ENCODE measurements at places on chromosomes 3 and 15.

DNA sequence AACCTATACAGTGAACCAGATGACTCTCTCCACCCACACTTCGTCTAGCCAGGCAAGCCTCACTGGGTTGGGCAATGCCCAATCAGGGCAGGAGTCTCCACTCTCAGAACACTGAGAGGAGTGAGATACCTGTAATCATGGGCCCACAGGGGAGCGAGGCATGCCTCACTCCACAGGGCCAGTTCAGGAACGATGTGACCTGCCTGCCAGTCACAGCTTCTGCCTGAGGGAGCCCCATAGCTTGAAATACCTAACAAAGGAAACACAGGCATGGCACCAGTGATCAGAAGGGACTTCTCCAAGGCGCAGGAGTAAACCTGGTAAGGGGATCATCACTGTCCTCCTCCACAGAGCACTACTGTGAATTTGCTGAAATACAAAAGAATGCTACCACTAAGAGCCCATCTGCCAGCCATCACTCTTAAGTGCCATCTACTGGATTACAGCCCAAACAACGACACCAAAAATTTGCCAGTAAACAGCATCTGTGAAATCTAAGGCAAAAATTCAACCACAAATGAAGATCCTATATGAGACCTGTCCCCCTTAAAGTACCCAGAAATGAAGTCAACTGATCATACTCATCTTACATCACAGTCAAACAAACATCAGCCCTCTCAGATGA, 689.9 kb upstream of the SEMA6D start:
- no peak for DNase-seq

GRCh38 chr3:108835101-108835500, 12.5 kb downstream of the TRAT1 start:
- DNase-seq = no peak

- no peak for DNase-seq
Measured at GRCh38 chr3:29334706-29335105, 53.8 kb downstream of the RBMS3 start.

GRCh38 chr15:62119227-62119864, 45.7 kb downstream of the C2CD4B start:
- DNase-seq = peak; percentile 44

DNA sequence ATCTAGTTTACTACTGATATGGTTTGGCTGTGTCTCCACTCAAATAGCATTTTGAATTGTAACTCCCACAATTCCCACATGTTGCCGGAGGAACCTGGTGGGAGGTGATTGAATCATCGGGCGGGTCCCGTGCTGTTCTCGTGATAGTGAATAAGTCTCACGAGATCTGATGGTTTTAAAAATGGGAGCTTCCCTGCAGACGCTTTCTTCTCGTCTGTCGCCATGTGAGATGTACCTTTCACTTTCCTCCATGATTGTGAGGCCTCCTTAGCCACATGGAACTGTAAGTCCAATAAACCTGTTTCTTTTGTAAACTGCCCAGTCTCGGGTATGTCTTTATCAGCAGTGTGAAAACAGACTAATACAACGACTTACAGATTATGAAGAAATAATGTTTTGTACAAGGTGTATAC, 35.6 kb upstream of the PYDC2 start:
- DNase-seq = no peak

- DNase-seq = no peak
Measured at GRCh38 chr3:184455991-184456390, 76.1 kb downstream of the CHRD start.

GRCh38 chr3:111605018-111605417, 9.9 kb upstream of the ZBED2 start:
- no peak for DNase-seq

DNA sequence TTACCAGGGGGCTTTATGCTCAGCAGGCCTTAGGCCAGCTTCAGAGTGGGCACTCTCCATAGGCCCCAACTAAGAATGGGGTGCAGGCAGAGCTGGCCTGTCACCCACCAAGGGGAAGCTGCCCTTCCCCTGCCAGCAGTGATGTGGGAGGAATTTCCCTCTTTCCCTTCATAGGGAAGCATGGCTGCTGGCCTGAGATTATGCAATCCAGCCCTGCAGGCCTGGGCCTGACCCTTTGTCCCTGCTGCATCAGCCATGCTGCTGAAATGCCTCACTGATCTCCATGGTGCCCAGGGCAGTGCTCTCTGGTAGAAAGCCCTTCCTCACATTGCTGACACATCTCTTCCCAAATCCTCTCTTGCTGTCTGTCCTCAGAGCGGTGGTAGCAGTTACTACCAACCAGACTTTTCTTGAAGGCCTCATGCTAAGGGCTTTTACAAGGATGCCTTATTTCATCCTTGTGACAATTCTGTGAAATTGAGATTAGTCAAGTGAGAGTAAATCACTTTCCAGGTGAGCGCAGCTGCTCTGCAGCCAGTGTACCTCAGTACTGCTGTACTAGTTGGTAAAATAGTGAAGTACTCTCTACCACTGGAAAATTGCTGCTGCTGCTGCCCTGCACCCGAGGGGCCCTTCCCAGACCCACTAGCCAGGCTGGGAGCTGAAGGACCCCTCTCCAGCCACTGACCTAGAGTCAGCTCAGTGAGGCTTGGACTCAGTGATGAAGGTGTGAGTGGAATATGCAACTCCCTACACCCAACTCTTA, 33.8 kb downstream of the MRAS start:
- DNase-seq = no peak
